ENCODE measurements at places on chromosomes 11 and 22.

- no peak for DNase-seq
Observed at GRCh38 chr11:83037877-83038276, 33.8 kb downstream of the RAB30 start.

GRCh38 chr11:46357483-46357936 is 10.2 kb downstream of the DGKZ start:
- no peak for DNase-seq

GRCh38 chr11:96045622-96046456 is 121.9 kb upstream of the MTMR2 start:
- DNase-seq, result no peak

- no peak for DNase-seq
Observed at GRCh38 chr11:3160252-3161031, 4.7 kb downstream of the OSBPL5 start.

- peak; percentile 56 for DNase-seq
Observed at GRCh38 chr11:62671608-62672389, at the start of the genes LBHD1 and UQCC3. Gene LBHD1, minus strand, starts transcription at chr11:62672267. Its CDS starts 2,236 bp downstream, at chr11:62670031. Gene UQCC3, plus strand, starts transcription at chr11:62671673. Its CDS starts 73 bp downstream, at chr11:62671746.

DNA sequence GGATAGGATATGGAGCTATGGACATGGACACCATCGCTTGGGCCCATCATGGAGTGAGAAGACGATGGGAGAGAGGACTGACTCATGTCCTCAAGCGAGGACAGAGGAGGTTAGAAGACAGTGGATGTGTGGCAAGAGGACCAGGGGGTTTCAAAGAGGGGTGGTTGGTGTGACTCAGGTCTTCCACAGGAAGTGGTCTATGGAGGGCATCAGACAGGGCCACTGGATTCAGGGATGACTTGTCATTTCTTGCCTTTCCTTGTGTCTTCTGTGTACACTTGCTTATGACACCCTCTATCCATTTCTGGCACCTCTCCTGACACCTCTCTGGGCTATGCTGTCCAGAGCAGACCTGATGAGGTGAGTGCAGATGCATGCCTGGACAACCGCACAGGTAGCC is 115.4 kb downstream of the OSBP2 start:
- DNase-seq, result no peak

GRCh38 chr11:104410336-104410735 is 246.4 kb upstream of the PDGFD start:
- no peak for DNase-seq

DNA sequence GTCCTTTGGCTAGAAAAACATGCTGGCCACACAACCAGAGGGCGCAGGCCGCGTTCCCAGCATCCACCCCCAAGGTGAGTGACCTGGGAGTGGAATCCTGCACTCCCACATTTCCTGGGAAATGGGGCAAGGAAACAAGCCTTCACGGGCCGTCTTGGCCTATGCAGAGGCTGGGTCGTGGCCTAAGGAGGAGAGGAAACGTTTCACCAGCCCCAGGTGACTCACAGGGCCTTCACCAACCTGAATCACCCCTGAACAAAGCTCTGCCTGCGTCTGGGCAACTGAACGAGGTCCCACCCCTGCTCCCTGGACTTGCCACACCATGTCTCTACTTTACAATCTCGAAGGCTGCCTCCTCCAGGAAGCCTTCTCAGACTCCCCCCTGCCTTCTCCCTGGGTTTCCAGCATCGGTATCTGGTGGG is 13.2 kb downstream of the MYH9 start:
- peak; percentile 60 for DNase-seq

DNA sequence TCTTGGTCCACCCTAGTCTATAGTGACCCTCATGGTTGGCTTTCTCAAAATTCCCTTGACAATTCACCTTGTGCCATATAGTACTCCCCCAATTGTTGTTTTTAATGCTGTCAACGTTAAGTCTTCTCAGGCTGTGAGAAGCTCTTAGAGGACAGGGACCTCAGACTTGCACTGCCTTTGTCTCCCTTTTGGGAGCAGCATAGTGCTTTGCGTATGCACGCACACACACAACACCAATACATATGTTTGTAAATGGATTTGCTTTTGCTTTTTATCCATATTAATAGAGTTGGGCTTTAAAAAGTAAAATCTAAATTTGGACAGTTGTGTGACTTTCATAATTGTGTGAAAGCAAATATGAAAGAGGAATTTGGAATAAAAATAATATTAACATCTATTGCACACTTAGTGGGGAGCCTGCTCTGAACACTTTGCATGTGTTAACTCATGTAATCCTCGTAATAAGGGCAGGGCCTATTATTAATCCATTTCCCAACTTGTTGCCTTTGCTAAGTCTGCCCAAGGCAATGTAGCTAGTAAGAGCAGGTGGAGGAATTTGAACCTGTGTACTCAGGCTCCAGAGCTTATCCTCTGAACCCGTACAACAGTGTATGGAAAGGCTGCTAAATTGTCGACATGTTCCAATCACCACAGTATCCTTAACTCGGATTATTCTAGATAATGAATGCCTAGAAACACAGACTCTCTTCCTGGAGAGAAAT is 257.7 kb upstream of the NARS2 start:
- DNase-seq, result no peak

GRCh38 chr22:30596886-30597285 is 5.2 kb upstream of the PES1 start:
- no peak for DNase-seq

- DNase-seq, result no peak
Observed at GRCh38 chr22:43654271-43654670, 157.8 kb downstream of the EFCAB6 start.

- no peak for DNase-seq
Observed at GRCh38 chr11:111447112-111447471, 65.1 kb downstream of the BTG4 start.

GRCh38 chr11:20926799-20927540 is 257.6 kb downstream of the NELL1 start:
- DNase-seq, result no peak

DNA sequence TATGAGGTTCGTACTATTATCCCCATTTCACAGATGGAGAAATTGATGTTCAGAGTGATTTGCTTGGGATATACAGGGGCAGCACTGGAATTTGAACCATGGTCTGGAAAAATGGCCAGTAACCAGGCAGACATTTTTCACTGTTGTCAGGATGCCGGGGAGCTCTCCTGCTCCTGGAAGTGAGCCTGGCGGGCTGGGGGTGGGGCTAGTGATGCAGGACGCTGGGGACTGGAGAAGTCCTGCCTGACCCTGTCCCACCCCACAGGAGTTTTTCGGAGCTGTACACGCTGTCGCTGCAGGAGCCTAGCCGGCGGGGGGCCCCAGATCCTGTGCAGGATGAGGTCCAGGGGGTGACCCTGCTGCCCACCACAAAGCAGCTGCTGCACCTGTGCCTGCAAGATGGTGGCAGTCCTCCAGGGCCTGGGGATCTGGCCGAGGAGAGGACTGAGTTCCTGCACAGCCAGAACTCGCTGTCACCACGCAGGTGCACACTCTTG is 11.1 kb downstream of the SIPA1 start:
- DNase-seq, result no peak

DNA sequence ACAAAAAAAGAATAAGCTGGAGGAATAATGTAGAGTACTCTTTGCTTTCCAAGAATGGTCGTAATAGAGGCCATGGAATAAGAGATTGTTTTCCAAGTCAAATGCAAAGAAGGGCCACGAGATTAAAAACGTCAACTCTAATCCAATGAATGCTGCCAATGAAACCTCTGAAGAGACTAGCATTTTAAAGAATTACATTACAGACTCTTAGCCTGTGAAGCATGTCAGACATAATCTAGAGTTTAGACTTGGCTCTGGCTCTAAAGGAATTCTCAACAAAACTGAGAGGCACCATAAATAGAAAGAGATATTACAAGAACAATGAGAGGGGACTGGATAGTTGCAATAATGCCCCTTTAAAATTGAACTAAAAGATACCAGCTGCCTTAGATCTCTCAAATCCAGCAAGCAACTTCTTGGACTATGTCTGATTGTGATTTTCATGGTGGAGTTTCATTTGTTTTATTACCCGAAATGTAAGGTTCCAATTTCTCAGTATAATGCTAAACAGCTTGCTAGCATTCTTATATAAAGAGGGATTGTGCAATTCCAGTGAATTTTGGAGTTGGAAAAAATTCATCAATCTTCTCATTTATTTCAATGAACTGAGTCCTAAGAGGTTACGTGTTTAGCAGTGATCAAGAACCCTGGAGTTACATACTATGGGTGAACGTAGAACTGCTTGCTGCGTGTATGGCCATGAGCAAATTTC is 5.6 kb downstream of the ETS1 start:
- no peak for DNase-seq

- no peak for DNase-seq
Observed at GRCh38 chr22:30304495-30305244, 15.4 kb upstream of the CASTOR1 start.
